GM13976 (cell line): ENCODE measurements at places on chromosomes 16 and 17.

- DNase-seq, result no peak
These were observed 580.8 kb upstream of the EEF2KMT start for GRCh38 chr16:5678371-5678770.

DNA sequence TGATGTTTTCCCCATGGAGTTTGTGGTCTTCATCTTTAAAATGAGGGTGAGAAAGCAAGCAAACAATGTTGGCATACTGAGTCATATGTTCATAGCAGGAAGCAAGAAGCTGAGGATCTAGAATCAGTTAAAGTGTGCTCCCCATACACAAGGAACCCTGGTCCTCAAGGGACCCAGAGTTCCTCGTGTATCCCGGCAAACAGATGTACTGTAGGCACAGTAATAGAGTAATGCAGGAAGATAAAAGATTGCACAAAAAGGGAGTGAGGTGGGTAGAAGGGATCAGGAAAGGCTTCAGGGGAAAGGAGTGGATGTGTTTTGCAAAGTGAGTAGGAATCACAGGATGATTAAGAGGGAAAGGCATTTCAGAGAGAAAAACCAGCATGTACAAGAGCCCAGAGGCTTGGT lies 412.3 kb upstream of the CDH11 start:
- DNase-seq, result no peak

GRCh38 chr16:79995315-79995714 lies 394.8 kb upstream of the MAF start:
- no peak for DNase-seq

GRCh38 chr16:57646388-57647039 lies 18.1 kb downstream of the ADGRG1 start:
- no peak for DNase-seq

DNA sequence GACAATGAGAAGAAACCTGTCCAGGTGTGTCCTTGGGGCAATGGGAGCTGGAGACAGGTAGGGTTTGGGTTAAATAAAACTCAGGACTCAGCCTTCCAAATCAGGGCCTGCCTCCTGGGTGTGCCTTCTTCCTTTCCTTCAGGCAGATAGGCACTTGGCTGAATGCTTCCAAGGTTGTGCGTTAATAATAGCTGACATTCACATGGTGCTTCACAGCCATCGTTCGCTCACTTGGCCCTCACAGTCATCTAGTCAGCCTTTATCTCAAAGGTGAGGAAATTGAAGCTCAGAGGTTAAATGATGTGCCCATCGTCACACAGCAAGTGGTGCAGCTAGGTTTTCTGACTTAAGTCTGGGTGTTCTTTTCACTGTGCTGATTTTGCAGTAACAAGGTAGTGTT lies 9.5 kb downstream of the NFE2L1 start:
- no peak for DNase-seq

- no peak for DNase-seq
These were observed 171.9 kb upstream of the RPH3AL start for GRCh38 chr17:524406-524950.

GRCh38 chr17:7322520-7323194 lies 6.5 kb downstream of the NEURL4 start:
- no peak for DNase-seq

- DNase-seq, result no peak
These were observed 2.9 kb upstream of the CLDN9 start for GRCh38 chr16:3009568-3010390.

DNA sequence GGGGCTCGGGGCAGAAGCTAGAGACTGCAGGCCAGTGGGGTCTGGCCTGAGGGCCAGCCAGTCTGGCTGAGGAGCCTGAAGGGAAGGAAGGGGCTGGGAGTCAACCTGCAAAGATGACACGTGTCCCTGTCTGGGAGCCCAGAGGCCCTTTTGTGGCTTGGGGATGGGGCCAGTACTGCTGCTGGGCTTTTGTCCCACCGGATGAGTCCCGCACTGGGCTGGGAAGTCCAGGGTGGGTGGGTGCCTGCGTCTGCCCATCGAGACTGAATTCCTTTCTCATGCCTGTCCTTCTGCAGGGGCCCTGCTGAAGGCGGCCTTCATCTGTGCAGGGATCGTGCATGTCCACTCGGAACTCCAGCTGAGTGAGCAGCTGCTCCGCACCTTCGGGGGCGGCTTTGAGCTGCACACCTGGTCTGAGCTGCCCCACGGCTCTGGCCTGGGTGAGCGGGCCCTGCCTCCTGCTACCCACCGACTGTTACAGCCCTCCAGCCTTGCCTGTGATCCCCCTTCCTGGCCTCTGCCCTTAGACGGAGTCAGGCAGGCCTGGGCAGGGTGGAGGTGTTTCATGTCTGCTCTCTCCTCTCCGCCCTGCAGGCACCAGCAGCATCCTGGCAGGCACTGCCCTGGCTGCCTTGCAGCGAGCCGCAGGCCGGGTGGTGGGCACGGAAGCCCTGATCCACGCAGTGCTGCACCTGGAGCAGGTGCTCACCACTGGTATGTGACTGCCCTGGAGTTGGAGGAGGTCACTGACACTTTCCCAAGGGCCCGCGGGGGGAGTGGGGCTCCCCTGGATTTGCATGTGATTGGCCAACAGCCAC lies 20.9 kb downstream of the FCSK start:
- peak; percentile 34 for DNase-seq

GRCh38 chr17:8221663-8222379 lies 11.4 kb upstream of the AURKB start:
- peak; percentile 74 for DNase-seq

DNA sequence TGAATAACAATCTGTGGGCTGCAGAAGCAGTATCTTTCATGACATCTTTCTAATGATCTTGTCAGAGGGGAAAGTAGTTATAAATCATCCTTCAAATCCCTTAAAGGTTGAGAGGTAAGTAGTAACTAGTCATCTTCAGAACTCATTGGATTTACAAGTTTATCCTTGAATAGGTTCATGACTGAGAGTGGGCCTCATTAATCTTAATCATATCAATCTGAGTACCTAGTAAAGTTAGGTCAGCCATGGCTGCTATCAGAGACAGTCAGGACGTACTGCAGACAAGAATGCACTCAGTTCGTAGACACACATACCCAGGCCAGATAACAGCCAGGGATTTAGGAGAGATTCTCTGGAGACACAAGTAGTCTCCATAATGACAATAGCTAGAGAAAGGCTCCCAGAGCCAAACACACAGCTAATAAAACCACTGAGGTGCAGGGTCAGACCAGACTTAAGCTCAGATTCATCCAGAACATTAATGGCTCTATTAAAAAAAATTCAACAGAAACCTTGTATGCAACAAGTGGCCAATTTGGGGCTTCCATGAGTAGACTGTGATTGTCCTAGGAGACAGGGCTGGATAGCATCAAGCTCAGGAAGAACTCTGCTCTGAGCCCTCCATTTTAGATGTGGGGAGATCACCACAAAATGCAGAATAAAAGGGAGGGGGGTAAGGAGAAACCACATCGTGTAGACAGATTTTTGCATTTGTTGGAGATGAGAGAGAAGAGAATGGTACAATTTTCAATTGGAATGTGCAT lies 65.8 kb downstream of the TBX4 start:
- DNase-seq, result no peak

DNA sequence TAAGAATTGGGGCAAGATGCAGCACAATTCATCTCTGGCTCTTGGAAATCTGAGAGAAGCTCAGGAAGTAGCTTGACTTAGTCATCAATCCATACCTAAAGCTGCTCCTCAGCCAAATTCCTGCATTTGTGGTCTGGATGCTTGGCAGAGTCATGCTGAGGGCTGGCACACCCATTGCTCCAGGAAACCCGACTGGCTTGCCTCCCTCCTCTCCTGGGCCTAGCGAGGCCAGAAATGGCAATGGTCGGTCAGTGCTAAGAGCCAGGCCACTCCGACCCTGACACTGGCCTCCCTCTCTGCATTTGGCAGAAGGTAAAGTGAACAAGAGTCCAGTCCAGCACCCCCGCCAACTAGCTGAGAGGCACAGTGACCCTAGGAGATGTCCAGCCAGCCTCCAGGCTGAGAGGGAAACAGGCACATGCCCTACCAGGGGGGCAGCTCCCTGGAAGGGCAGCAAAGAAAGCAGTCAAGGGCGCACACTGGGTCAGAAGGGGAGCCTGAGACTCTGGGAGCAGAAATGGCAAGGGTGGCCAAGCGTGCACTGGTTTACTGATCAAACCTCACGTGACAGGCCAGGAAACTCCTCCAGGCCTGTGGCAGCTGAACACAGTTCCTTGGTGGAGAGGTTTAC lies 10.0 kb downstream of the POLDIP2 start:
- DNase-seq, result no peak

DNA sequence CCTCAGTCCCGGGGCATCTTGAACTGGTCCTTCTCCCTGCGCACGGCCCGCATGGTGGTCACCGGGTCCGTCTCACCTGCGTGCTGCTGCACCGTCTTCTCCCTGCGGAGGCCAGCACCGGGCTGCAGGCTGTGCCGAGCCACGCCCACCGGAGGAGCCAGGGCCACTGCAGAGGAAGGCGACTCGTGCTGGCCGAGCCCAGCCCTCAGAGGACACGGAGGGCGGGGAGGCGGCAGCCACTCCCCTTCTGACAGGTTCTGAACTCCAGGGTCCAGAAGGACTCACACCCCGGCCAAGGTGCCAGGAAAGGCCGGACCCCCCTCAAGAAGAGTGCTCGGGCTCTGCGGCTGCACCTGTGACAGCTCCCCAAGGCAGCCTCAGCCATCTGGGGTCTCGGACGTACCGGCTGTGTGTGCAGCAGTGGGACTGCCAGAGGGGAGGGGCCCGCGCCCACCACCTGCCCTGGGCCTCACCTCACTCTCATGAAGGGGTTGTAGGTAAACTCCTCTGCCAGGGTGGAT lies 15.8 kb upstream of the IGFALS start:
- no peak for DNase-seq

- no peak for DNase-seq
These were observed 41.3 kb downstream of the VAC14 start for GRCh38 chr16:70759666-70760065.

- no peak for DNase-seq
These were observed 15.4 kb downstream of the ACSM1 start for GRCh38 chr16:20681821-20682760.

DNA sequence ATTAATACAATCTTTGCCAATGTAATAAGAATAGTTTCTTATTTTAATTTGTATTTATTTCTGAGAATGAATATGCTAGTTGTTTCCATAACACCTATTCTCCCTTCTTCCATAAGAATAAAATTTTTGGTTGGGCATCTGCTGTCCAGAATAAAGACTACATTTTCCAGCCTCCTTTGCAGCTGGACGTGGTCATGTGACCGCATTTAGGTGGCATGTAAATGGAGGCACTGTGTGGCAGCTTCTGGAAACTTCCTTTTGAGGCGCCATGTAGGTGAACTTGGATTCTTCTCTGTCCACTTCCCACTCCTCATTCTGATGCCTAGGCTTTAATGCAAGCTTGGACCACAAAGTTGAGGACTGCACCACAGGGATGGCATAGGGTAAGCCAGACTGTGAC lies 215.4 kb upstream of the AXIN2 start:
- no peak for DNase-seq

DNA sequence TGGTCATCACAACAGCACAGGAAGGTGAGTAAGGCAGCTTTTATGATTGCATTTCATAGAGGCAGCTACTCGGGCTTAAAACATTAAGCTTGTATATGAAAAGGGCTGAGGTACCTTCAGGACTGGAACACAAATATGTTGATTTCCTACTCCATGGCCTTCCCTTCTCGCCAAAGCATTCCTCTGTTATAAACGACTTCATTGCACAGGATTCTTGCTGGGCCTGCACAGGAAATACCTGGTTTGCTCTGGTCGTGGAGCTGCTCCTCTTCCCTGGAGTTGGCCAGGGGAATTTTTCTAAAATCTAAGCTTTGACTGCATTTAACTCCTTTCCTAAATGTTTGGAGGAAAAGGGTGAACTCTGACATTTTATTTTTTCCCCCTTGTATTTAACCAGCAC lies 49.0 kb downstream of the CHD9 start:
- DNase-seq, result no peak

DNA sequence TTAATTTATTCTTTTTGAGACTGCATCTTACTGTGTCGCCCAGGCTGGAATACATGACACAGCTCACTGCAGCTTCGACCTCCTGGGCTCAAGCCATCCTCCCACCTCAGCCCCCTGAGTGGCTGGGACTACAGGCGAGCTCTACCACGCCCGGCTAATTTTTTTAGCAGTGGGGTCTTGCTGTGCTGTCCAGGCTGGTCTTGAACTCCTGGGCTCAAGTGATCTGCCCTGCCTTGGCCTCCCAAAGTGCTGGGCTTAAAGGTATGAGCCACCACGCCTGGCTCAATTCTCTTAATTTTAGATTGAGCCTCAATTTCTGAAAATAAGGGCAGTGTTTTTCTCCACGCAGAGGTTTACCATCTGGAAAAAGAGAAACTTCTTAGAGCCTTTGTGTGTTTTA lies 41.1 kb downstream of the ZNF750 start:
- no peak for DNase-seq

GRCh38 chr16:81238296-81239011 lies at the start of gene BCO1:
BCO1 (plus strand) TSS chr16:81238689; CDS start chr16:81238909, 220 bp downstream.
- no peak for DNase-seq

DNA sequence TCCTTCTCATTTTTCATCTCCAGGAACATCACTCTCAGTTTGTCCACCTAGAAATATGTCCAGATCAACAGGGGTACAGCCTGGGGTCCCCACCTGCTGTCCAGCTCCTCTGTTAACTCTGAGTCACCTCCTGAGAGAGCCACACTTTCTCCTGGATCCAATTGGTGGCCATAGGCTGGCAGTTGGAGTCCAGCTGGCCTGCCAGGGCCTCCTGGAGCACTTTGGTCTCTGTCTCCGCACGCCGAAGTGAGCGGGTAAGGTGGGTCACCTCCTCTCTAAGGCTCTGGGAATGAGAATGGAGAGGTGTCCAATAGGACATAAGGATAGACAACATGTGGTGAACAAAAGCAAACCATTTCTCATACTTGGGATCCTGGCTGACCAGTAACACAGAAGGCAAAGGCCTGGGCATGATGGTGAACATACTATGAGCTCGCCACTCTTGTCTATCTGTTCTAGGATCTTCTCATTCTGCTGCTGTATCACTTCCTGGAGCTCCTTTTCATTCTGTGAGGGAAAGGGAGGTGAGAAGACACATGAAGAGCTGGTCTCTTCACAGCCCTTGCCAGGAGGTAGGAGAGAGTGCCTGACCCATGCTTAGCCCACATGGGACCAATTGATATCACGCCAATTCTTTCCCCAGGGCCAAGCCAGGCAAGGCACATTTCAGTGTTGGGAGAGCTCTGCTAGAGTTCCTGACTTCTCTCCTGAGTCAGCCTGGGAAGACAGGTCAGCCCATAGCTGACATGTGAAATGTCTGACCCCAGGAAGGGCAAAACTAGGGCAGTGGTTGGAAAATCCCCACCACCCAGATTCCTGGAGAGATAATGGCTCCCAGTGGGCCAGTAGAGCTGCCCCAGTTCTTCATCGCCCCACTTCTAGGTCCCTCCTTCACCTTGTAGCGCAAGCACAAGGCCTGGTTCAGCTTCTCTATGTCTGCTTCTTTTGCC lies 1.8 kb upstream of the ALDOC start:
- no peak for DNase-seq

DNA sequence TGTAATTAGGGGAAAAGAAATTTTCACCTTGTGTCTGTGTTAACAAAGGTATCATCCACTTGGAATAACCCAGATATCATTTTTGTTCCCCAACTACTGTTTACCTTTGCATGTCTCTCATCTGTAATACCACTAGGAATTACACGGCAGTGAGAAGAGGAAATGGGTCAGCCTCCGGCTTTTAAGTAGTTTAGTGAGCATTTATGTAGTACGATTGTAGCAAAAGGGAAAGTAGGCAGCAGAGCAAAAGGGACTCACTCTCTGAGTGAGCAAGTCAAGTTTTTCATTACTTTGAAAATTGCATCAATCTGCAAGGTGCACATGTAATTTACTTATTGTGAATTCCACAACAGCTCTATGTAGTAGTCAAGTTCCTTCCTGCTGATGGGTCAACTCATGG lies 11.2 kb downstream of the PHF12 start:
- DNase-seq, result no peak

- no peak for DNase-seq
These were observed 8.7 kb upstream of the SYNGR2 start for GRCh38 chr17:78159575-78160158.
